ENCODE measurements at places on chromosomes 11 and 22. TPM values are rescaled to one million over a fixed set of nuclear protein-coding genes. Genes with fewer than 3 reads are reported as not detected.

DEFB131B gene
- not detected for total RNA-seq

RASSF10 gene
- 0.67 TPM for total RNA-seq

FAM180B gene
- total RNA-seq = not detected

GGT5 gene
- 21.3 TPM for total RNA-seq

MYBPC3 gene
- total RNA-seq = not detected

PHF21A gene
- total RNA-seq = 12.1 TPM

MYRF gene
- 0.65 TPM for total RNA-seq

TPH1 gene
- total RNA-seq = 0.10 TPM

FIBIN gene
- not detected for total RNA-seq

TLCD5 gene
- total RNA-seq = 6.6 TPM

MYO7A gene
- 0.86 TPM for total RNA-seq

TOB2 gene
- 45.1 TPM for total RNA-seq

ADAMTS15 gene
- total RNA-seq = 2.3 TPM

ACR gene
- 0.38 TPM for total RNA-seq

MMP1 gene
- 4,071 TPM for total RNA-seq

OR4D9 gene
- total RNA-seq = not detected

Measured in vein endothelial cell (primary cell).